CD4-positive, alpha-beta T cell treated with Interleukin-6 at 100 ng/mL for 8 hours (primary cell): ENCODE measurements at places on chromosomes 5 and 9.

DNA sequence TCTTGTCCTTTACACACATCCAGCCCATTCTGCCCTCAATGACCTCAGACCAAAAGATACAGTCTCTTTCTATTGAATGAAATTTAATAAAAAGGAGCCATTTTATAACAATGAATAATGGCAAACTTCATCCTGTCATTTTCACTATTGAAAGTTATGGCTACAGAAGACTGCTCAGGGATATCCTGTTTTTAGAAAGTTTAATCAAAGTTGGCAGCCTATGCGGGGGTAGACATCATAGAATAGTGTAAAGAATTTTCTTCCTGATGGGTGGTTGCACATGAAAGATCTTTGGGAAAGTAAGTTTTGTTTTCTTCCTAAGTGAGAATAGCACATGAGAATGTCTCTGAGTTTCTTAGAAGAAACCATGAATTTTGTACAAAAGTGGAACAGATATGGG lies 670.4 kb upstream of the CDH6 start:
- DNase-seq, result no peak

DNA sequence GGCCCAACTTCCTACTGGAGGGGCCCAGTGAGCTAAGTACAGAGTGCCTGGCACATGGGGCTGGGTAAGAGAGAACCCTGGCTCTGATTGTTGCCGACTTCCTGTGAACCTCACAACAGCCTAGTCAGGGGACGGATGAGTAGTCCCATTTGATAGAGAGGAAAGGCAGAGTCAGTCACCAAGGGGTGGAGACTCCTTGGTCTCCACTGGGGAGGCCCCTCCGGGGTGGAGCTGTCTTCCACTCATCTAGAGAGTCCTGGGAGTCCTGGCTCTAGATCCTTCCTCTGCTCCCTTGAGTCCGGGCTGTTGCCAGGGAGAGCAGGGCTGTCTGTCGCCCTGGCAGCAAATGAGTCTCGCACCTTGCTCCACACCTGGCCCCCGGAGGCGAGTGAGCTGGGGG lies 8.0 kb downstream of the GRK6 start:
- DNase-seq, result peak; percentile 65

- DNase-seq, result no peak
Observed at GRCh38 chr5:80916676-80917075, 43.5 kb upstream of the RASGRF2 start.

DNA sequence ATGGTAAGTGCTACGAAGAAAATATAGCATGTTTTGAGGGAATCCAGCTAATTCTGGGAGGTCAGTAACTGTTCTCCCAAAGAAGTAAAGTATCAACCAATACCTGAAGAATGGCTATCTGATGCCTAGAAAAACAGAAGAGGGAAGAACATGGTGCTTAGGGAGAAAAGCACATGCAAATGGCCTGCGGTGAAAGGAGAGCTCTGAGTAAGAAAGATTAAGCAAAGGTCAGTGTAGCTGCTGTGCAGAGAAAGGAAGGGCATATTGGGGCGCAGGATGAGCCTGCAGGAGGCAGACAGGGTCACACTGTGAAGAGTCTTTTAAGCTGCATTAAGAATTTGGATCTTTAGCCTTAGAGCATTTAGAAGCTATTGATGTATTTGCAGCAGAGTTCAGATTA lies 11.0 kb downstream of the ADRB2 start:
- no peak for DNase-seq
